HCEC 1CT (cell line): ENCODE measurements at places on chromosomes 7 and 10.

- no peak for DNase-seq
Observed at GRCh38 chr10:118729200-118729599, 25.6 kb downstream of the CACUL1 start.

- DNase-seq: no peak
Observed at GRCh38 chr10:65805993-65806392, 1119.8 kb upstream of the LRRTM3 start.

GRCh38 chr10:127196282-127197153, at the start of gene INSYN2A:
Gene INSYN2A, minus strand, starts transcription at chr10:127196591. Its CDS starts 20,196 bp downstream, at chr10:127176395.
- DNase-seq: peak; percentile 43

DNA sequence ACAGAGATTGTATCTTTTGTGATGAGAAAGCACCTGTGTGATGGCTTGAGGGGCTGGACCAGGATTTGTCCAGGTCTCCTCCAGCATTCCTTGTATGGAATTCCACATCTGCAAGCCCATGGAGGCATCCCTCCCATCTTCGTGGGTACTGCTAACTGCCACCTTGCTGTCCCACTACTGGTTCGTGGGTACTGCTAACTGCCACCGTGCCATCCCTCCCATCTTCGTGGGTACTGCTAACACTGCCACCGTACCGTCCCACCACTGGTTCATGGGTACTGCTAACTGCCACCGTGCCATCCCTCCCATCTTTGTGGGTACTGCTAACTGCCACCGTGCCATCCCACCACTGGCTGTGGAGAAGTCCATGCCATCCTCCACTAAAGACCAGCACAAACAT, 111.7 kb downstream of the LARP4B start:
- DNase-seq: no peak

DNA sequence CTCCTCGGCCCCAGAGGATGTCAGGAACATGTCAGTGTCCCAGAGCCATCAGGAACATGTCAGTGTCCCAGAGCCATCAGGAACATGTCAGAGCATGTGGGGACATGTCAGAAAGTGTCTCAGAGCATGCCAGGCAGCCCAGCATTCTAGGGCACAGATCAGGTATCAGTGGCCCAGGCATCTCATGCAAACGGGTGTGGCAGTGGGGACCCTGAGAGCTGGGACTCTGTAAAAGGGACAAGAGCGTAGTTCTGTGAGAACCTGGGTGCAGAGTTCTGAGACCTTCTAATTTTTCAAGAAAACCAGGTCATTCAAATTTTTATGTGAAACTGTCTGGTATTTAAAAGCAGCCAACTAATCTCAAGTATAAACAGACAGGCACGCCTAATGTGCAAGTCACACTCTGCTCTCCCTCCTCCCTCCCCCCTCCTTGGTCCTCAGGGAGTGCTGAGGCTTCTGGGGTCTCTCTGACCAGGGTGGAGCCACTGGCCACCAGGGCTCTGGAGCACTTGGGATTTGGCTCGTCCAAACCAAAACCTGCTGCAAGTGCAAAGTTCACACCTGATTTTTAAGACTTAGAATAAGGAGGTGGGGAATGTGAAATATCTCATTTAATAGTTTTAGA, 64.6 kb downstream of the ALOX5 start:
- DNase-seq: no peak

DNA sequence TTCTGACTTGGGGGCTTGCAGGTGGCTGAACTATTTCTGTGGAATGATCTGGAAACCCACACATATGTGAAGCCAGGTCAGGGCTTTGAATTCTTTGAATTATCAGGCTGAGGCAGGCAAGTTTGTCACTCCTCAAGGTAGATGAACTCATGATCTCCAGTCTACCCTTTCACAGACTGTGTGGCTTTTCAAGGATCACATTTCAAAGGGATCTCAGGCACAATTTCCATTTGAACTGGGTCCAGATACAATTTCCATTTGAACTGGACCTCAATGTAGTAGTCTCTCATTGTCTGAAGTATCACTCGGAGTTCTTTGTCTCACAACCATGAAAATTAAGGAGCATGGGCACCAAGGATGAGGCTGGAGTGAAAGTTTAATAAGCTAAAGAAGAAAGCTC, 25.7 kb upstream of the EIF4H start:
- no peak for DNase-seq

- no peak for DNase-seq
Observed at GRCh38 chr10:96379758-96380157, 21.0 kb upstream of the OPALIN start.

DNA sequence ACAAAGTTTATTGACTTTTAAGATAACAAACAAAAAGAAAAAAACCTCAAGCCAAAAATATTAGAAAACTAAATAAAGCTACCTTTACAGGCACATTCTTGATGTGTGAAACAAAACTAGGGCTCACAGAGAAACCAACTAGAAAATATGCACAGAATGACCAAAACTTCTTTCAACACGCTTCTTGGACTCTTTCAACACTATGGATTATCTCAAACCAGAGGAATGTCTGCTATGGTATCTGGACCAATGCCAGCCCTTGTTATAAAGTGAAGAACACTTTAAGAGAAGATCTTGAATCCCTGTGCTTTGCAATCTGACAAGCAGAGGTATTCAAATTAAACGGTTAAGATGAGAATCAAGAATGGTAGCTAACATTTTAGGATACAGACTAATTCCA, 76.6 kb downstream of the DNAJC1 start:
- DNase-seq: peak; percentile 96

- DNase-seq: no peak
Observed at GRCh38 chr7:149843566-149843965, 5.4 kb downstream of the ZNF862 start.

GRCh38 chr10:125118011-125118611, 42.3 kb downstream of the CTBP2 start:
- no peak for DNase-seq

DNA sequence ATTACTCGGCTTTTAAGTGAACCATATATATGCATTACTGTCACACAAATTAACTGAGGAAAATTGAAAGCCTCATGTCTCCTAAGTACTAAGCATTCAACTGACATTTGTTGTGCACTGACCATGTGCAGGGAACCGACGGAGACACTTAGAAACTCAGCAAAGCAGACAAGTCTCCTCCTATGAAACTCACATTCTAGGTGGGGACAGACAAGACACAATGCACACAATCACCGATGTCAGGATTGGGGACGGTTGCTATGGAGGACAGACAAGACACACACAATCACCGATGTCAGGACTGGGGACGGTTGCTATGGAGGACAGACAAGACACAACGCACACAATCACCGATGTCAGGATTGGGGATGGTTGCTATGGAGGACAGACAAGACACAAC, 134.0 kb downstream of the PTPRN2 start:
- no peak for DNase-seq

GRCh38 chr7:150381096-150381495, 2.0 kb downstream of the ZNF775 start:
- DNase-seq: no peak

- peak; percentile 48 for DNase-seq
Observed at GRCh38 chr10:58282615-58283014, 13.7 kb downstream of the CISD1 start.

DNA sequence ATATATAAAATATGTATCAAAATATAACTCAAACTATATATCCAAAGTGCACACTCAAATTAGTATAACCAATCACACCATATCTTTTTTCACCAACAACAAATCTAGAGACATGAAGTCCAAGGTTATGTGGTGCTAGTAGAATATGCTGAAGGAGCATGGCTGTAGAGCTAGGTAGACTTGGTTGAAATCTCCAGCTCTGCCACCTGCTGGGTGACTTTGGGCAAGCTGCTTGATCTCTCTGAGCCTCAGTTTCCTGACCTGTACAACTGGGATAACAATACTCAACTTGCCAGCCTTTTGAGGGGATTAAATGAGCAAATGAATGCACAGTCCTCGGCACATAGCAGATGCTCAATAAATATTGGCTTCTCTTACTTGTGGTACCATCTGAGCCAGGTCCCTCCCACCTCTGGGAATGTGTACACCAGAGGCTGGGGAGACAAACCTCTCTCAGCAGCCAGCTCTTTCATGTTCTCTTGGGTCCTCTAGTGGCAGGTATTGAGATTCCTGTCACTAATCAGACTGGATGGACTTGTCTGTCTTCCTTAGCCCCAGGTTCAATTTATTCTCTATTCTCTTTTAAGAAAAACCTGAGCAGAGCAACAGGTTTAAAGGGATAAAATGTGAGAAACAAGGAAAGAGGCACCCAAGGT, 94.3 kb upstream of the PDE1C start:
- peak; percentile 83 for DNase-seq

DNA sequence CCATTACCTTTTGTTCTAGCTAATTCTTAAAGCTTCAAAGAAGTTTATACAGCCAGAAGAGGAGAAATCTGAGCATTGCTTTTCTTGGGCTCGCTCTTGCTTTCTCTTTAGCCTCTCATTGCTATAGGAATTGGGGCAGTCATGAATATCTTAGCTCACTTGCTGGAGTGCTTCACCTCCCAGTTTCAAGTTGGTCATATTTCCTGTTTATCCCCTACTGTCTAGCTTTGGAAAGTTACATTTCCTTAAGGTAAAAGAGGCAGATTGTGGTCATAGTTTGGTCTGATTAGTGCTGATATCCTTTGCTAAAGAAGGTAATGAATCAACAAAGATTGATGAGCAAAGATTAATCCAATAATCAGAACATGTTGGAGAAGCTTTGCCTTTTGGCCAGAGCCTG, 77.7 kb upstream of the GLI3 start:
- DNase-seq: no peak

DNA sequence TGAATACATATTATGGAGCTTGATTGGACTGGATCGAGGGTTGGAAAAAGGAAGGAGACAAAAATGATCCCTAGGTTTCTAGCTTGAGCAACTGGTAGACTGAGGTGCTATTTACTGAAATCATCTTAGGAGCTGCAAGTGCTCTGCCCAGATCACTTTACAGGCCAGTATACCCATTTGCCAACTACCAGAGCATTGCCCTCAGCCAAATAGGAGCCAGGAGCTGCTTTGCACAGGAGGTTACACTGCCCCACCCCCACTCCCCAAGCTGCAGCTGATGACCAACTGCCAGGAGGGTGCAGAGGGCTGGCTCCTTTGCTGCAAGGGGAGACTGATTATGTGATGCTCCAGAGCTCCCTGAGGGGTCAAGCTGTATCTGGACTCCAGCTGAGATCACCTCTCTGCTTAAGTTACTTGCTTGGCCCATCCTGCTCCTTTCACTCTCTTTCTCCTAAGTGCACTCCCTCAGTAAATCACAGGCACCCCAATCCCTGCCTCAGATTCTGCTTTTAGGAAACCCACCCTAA, 275.4 kb downstream of the ZEB1 start:
- no peak for DNase-seq

GRCh38 chr7:86257894-86258293, 385.8 kb upstream of the GRM3 start:
- DNase-seq: no peak

- no peak for DNase-seq
Observed at GRCh38 chr7:1043552-1044188, 676 bp upstream of the GPR146 start.

GRCh38 chr7:42685911-42686310, 226.0 kb downstream of the C7orf25 start:
- DNase-seq: no peak

DNA sequence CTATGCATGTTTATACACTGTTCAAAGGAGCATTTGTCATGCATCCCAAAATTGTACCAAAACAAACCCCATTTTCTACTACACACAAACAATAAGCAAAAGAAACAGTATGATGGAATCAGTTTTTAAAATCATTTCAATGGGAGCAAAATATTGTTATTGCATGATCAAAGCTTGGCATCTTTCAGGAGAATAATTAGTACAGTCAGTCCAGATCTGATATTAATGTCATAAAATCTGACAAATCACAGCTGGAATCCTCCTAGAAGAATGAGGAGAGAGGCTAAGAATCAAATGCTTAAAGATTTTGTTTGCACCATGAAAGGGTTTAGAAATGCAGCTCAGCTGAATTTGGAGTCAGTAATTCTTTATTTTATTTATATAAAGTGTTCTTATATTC, 229.7 kb upstream of the SEMA3E start:
- DNase-seq: no peak

DNA sequence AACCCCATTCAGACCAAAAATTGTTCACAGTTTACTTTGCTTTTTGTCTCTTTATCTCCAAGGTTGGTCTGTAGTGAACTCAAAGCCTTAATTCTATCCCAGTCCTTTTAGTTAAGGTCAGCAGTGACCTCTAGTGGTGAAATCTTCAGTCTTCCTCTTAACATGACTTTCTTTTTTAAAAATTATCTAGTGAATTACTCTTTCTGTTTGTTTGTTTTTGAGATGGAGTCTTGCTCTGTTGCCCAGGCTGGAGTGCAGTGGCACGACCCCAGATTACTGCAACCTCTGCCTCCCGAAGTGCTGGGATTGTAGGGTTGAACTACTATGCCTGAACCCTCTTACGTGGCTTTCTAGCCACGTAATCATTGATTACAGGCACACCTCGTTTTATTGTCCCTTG, 25.0 kb downstream of the ZNF487 start:
- DNase-seq: peak; percentile 59

- no peak for DNase-seq
Observed at GRCh38 chr7:140231771-140232491, 55.1 kb upstream of the KDM7A start.

- DNase-seq: no peak
Observed at GRCh38 chr10:98638920-98639319, 192.2 kb upstream of the HPS1 start.

DNA sequence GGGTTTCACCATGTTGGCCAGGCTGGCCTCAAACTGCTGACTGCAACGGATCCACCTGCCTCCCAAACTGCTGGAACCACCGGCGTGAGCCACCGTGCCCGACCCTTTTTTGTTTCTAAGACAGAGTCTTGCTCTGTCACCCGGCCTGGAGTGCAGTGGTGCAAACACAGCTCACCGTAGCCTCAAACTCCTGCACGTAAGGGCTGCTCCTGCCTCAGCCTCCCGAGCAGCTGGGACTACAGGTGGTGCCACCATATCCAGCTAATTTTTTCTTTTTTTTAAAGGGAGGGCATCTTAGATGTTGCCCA, 36.4 kb downstream of the ADAP1 start:
- DNase-seq: no peak

- no peak for DNase-seq
Observed at GRCh38 chr10:70558295-70558694, 44.2 kb downstream of the PRF1 start.

- DNase-seq: peak; percentile 1
Observed at GRCh38 chr10:129622736-129623135, 155.7 kb downstream of the MGMT start.

- DNase-seq: peak; percentile 80
Observed at GRCh38 chr10:112631501-112632400, 184.7 kb downstream of the VTI1A start.

DNA sequence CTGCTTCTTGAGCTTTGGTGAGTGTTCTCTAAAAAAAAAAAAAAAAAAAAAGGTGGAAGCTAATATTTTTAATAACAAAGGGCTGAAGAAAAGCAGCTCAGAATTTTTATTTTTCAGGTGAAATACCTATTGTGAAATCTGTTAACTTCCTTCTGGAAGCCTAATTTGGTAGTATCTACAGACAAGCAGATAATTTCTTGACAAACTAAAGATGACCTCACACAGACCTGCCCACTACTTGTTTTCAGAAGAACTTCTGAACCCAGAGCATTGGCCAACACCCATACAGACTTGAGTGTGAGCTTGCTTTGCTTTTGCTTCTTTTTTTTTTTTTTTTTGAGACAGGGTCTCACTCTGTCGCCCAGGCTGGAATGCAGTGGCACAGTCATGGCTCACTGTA, 31.2 kb downstream of the LRRC4 start:
- no peak for DNase-seq
